ENCODE measurements at places on chromosomes 6 and 20.

DNA sequence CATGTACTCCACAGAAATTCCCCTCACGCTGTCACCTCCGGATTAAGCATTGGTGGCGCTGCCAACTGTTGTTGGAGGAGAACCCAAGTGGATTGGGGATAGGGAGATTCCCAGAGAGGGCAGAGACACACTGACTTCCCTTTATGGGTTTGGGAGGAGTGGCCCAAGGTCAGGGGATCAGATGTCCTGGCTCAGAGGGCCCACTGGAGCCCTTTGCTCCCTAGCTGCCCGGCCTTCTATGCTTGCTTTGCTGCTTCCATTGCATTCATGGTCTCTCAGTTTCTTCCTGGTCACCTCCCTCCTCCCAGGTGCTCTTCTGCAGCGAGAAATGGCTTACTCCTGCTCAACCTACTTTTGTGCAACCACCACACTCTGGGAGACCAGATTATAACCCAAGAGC is 14.3 kb downstream of the CUL9 start:
- DNase-seq: no peak

- no peak for DNase-seq
Observed at GRCh38 chr6:25682324-25682723, 30.3 kb downstream of the SCGN start.

DNA sequence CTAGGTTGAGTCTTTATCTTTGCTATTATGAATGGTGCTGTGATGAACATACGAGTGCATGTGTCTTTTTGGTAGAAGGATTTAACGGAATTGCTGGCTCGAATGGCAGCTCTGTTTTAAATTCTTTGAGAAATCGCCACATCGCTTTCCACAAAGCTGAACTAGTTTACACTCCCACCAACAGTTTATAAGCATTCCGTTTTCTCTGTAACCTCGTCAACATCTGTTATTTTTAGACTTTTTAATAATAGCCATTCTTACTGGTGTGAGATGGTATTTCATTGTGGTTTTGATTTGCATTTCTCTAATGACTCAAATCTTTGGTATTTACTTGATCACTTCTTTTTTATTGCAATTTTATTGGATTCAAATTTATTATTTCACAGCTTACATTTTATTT is 117.4 kb upstream of the HDGFL1 start:
- no peak for DNase-seq

- DNase-seq: no peak
Observed at GRCh38 chr6:118620202-118620601, 31.2 kb downstream of the CEP85L start.

- DNase-seq: no peak
Observed at GRCh38 chr6:27073441-27073840, 174.1 kb upstream of the PRSS16 start.

DNA sequence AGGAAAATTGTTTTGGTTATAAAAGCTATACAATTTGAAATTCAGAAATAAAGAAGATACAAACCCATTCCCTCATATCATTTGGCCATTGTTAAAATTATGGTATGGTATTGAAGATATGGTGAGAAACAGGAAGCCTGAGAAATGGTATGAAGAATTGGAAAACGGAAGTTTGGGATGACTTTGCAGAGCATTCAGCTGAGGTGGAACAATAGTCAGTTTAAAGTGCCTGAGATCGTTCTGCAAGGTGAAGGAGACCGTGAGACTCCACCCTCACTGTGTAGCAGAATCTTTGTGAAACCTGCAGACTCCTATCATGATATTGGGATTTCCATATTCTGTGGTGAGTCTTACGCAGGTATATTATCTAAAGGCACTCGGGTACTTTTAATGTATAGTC is 97.3 kb downstream of the ADGRB3 start:
- no peak for DNase-seq

DNA sequence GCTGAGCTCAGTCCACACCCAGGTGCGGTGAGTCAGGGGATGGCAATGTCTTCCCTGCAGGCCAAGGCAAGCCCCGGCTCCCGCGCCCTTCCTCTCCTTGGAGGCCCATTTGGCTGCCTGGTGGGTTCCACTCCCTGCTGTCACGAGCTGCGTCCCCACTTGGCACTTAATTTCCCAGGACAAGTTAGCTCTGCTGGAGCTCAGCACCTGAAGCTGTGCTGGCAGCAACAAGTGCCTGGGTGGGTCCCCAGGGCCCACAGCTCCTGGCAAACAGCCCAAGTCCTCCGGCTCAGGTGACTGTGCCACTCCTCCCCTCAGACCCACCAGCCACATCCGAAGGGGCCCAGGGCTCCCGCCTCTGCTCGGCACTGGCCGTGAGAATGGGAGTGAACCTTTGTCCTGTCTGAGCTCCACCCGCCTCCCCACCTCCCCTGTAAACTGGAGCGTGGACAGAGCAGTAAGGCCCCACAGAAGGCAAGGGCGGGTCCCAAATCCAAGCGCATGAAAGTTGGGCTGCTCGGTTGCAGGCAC is 16.9 kb downstream of the LAMA5 start:
- DNase-seq: no peak

DNA sequence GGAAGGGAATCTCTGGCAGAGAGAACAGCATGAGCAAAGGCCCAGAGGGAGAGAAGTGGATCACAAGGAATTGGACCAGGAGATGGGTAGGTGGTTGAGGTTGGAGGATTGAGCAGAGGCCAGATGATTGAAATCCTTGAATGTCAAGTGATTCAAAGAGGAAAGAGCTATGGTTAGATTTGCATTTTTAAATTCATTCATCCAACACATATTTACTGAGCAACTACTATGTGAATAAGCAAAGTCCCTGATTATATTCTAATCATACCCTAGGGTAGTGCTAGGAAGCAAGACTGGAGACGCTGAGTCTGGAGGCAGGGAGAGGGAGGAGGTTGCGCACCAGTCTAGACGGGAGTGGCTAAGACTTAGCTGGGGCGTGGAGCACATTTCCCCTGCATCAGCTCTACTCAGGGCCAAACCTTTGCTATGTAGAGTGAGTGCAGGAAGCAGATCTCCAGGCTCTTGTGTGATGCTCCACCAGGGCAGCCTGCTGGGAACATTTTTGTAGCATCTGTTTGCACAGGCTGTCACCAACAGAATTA is 40.2 kb downstream of the EYA2 start:
- no peak for DNase-seq

DNA sequence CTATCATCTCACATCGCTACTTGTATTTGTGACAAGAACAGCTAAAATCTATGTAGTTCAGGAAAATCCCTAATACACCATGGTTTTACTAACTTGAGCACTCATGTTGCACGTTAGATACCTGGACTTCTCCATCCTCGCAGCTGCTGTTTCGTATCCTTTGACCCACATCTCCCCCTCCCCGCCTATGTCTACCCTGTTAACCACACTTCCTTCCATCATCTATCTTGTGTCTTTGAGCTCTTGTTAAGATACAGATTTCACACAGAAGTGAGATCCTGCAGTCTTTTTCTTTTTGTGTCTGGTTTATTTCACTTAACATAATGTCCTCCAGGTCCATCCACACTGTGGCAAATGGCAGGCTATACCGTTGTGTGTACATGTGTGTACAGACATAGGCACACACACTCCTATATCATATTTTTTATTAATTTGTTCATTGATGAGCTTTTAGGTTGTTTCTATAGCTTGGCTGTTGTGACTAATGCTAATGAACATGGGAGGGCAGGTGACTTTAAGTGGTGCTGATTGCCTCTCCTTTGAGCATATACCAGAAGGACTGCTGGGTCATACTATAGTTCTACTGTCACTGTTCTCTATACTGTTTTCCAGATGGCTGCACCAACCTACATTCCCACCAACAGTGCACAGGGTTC is 117.8 kb downstream of the WDR27 start:
- DNase-seq: no peak

DNA sequence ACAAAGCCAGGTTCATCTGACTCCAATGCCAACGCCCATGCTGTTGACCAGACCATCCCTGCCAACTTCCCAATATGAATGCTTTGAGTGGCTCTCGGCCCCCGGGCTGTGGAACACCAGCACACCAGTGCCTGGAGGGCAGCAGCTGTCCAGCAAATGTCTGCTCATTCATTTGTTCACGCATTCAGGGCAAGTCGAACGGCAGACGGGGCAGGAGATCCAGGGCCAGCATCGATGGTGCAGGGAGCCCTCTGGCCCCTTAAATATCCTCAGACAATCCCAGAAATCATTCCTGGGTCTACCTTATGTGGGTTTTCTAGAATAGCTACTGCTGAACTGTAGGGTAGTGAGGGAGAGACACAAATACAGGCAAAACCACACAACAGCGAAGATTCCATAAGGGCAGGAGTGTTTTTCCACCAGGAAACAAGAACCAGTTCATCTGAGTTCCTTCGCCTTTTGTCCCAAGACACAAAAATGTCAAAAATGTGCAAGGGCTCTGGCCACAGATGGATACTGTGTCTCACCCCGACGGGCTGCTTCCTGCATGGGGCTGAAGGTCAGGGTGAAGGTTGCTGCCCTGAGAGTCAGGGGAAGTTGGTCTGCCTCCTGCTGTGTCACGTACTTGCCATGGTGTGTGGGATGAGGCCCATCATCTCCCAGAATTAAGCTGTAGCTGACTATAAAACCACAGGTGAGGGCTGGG is 15.5 kb downstream of the RIPOR3 start:
- no peak for DNase-seq

DNA sequence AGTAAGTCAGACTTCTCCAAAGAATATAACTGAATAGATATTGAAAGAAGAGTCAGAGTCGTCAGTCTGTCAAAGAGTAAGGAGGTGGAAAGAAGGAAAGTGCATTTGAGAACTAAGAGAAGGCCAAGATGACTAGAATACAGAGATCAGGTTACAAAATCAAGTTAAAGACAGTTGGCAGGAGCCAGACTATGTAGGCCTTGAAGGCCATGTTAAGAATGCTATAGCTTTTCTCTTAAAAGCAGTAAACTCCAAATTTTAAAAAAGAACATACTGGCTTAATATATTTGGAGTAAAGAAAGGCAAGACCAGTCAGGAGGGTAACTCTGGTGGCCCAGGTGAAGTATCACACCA is 68.8 kb downstream of the IBTK start:
- DNase-seq: no peak

GRCh38 chr6:154485815-154486214 is 24.7 kb downstream of the CNKSR3 start:
- DNase-seq: no peak

- no peak for DNase-seq
Observed at GRCh38 chr6:142013875-142014495, 118.7 kb upstream of the GJE1 start.

DNA sequence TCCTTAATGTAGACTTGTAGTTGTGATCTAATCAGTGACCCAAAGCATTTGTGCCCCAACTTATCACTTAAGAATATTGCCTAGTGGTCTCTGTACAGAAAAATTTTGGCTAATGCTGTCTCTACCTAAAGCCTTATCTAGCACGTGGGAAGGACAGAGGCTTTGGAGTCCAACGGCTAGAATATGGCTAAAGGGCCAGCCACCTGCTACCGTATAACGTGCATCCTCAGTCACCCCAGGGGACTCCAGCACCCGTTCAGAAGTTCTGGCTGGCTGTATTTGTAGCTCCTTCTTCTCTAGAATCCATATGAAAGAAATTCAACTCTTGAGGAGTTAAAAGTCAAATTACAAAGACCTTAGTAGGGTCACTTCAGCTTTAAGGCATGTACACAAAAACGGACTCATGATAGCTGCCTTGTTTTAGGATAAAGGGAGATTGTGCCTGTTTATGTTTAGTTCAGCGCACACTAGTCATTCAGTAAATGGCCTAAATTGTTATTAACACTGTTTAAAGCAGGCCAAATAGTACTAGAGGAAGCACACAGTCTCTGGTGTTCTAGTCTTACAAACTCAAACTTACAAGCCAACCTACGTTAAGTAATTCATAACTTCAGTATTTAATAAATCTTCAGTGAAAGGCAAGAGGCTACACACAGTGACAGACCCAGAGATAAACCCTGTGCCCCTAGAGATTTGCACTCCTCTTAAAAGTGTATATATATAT is 407.5 kb upstream of the PLCB4 start:
- DNase-seq: no peak

DNA sequence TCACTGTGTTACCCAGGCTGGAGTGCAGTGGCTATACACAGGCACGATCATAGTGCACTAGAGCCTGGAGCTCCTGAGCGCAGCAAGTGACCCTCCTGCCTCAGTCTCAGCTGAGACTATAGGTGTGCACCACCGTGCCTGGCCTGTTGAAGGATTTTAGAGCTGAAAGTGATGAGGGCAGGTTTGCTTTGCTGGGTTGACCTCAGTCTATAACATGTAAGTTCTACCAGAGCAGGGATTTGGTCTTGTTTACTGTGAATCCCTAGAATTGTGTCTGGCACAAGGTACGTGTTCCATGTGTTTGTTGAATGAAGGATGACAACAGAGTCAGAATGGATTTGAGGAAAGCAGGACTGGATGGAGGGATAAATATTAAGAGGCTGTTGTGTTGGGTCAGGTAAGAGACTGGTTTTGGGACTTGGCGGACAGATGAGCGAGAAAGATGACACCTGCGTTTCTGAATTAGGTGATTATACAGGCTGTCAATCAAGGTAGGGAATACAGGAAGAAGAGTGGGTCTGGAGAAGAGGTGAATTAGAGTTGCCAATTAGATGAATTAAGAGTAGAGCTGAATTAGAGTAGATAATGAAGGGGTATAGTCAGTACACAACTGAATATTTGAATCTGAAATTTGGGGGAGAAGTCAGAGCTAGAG is 6.5 kb downstream of the ASXL1 start:
- no peak for DNase-seq

All from stimulated activated CD4-positive, alpha-beta T cell treated with anti-CD3 and anti-CD28 coated beads, Interleukin-1b, Interleukin-23, amount 100 ng/mL, for 24 hours (primary cell).